ENCODE measurements at places on chromosomes 16 and 17.
A peak's percentile ranks its signal among the peaks of the same experiment; 100 is the strongest.

- DNase-seq: no peak
These were observed 315.8 kb downstream of the HAPSTR1 start for GRCh38 chr16:9407206-9407758.

DNA sequence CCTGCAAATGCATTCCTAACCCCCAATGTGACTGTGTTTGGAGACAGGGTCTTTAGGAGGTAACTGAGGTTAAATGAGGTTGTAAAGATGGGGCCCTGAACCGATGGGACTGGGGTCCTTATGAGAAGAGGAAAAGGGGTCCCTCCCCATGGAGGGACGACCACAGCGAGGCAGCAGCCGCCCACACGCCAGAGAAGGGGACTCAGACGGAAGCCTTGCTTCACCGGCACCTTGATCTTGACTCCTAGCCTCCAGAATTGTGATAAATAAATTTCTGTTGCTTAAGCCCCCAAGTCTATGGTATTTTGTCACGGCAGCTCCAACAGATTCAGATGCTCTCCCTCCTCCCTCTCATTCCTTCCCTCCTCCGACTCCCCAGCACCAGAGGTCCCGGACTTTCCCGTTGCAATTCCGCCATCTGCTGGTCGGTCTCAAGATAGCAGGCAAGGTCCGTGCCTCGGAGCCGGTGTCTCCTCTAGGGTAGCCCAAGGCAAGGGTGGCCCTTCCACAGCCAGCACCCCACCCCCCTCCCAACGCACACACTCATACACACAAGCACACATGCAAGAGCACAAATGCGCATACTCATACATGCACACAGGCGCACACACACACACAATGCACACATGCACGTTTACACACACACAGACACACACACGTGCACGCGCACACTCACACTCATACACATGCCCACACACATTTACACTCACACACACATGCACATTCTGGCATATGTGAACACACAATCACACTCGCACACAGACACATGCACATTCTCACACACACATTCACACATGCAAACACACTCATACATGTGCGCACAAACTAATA lies 23.1 kb upstream of the C16orf78 start:
- DNase-seq: peak; percentile 42

DNA sequence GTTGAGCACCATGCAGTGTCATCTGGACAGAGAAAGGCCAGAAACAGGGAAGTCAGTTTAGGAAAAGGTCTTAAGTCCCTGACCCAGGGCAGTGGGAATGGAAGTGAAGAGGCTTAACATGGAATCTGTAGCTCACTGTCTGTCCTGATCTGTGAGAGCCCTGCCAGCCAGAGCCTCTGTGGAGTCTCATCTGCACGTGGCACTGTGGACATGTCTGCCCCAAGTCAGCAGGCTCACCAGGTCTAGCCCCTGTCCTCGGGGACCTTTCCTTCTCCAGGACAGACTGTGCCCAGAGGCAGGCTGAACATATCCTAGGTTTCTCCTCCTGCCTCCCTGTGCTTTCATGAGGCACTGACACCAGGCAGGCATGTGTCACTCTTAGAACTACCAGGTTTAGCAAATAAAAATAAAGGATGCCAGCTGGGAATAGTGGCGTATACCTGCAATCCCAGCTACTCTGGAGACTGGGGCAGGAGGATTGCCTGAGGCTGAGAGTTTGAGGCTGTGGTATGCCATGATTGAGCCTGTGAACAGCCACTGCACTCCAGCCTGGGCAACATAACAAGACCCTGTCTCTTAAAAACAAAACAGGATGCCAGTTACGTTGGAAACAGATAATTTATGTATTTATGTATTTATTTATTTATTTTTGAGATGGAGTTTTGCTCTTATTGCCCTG lies 22.4 kb downstream of the UNK start:
- no peak for DNase-seq

GRCh38 chr16:1614456-1615102 lies 2.4 kb downstream of the CRAMP1 start:
- no peak for DNase-seq

All from activated CD8-positive, alpha-beta memory T cell treated with anti-CD3 and anti-CD28 coated beads for 48 hours (primary cell).